ENCODE measurements at places on chromosomes 4 and X.
A peak's percentile ranks its signal among the peaks of the same experiment; 100 is the strongest.

- DNase-seq = no peak
Observed at GRCh38 chr4:77044461-77045150, 31.2 kb downstream of the CCNI start.

DNA sequence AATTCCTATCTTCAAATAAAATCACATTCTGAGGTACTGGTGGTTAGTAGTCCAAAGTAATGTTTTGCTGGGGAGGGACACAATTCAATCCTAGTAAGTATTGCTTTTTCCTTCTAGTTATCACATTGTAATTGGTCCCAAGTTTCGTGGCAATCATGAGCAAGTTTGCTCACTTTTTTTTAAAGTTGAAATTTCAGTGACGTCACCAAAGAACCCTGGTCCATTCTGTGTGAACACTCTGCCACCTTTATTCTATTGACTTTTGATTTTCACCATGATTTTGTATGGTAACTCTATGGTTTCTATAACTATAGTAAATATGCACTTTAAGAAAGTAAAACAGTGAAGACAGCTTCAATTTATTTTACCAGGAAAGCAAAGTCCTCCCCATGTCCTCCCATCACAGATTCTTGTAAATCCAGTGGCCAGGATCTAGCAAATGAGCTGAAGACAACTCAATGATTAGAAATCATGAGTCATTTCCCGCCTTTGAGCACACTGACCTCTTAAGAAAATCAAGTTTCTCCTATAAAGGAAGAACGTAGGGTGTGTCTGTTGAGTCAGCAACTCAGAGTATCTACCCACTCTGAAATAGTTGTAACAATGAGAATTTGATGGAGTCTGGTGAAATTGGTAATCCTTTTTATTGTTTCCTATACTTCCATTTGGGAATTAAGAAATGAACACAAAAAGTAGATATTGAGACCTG is 1306.6 kb upstream of the PABPC4L start:
- DNase-seq = peak; percentile 87

DNA sequence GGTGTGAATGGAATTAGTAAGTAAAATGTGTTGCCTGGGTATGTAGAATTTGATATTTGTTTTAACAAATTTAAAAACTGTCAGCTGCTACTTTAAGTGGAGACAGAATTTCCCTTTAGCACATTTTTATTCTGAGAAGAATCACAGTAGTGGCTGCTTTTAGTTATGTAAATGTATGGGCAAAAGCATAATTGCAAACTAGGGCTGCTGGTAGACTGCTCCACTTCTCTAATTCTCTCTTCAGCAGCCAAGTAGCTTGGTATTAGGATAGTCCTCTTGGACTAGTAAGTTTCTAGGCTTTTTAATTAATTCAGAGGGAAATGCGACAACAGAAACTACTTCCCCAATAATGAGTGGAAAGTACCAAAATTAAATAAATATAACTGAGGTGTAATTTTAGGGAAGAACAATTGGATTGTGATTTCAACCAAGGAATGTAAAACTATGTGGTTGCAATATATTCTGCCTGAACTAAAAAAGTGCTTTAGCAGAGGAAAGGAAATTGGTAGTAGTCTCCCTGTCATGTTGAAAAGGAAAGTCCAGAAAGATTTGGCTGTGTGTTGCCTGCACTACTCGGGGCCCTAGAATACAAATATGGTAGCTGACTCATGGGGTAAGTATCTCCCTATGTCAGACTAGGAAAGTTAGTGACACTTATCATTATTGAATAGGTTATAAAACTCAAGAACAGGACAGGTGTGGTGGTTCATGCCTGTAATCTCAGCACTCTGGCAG is 9.2 kb upstream of the EIF4E start:
- DNase-seq = no peak

- DNase-seq = no peak
Observed at GRCh38 chr4:153641532-153641931, 42.5 kb upstream of the TLR2 start.

GRCh38 chr4:40688446-40689095 is 58.9 kb upstream of the RBM47 start:
- no peak for DNase-seq

- no peak for DNase-seq
Observed at GRCh38 chr4:76272073-76272472, 20.6 kb downstream of the FAM47E start.

DNA sequence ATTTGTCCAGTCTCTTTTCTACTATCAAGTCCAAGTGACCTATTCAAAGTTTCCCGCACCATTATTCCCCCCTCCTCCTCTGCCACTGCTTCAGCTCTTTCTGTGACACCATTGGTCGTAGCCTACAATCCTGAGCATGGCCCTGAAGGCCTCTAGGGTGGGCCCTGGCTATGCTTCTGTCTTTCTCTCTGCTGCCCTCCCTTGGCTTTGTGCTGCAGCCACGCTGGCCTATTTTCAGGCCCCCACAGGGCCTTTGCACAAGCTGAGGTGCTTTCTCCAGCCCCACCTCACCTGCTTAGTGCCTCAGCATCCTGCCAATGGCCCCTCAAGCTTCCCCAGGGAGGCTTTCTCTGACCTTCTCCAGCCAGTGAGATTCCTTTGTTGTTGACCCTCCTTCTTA is 156.5 kb downstream of the NHS start:
- DNase-seq = no peak

- DNase-seq = no peak
Observed at GRCh38 chrX:11407331-11408108, 114.3 kb downstream of the AMELX start.

DNA sequence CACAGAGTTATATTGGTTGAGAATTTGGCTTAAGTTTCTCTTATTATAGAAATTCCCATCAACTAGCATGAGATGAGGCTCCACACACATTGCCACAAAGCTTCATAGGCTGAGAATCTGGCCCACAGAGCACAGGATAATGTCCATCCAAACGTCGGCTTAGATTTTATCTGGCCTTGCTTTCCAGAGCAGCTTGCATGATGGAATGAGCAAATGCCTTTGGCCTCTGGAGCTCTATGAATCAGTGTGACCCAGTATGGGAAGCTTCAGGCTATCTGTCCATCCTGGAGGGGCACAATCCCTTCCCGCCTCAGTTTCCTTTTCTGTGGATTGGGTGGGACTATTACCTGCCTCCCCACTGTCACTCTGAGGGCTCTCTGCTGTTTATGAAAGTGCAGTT is 131.5 kb upstream of the NDP start:
- no peak for DNase-seq

GRCh38 chr4:75736862-75737261 is 12.5 kb downstream of the USO1 start:
- DNase-seq = no peak

GRCh38 chrX:78548012-78548411 is 111.1 kb downstream of the RTL3 start:
- no peak for DNase-seq

DNA sequence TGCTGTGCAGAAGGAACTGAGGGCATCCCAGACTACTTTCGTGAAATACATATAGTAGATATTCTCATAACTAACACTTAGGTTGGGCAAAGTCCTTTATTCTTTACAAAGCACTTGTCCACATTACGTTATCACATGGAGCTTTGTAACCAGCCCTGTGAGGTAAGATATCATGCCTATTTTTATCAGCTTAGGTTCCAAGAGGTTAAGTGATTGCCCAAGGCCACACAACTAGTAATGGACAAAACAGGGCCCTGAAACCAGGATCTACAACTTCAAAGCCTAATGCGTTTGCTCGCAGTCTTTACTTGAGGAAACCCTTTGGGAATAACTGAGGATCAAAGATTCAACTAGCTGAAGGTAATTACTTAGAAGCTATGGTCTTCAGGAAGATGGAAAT is 261.5 kb downstream of the GPC3 start:
- DNase-seq = no peak

Data from HS-27A (cell line).